ENCODE measurements at places on chromosomes 13 and 19.

- no peak for DNase-seq
Observed at GRCh38 chr19:35777086-35777841, 1.9 kb downstream of the ARHGAP33 start.

DNA sequence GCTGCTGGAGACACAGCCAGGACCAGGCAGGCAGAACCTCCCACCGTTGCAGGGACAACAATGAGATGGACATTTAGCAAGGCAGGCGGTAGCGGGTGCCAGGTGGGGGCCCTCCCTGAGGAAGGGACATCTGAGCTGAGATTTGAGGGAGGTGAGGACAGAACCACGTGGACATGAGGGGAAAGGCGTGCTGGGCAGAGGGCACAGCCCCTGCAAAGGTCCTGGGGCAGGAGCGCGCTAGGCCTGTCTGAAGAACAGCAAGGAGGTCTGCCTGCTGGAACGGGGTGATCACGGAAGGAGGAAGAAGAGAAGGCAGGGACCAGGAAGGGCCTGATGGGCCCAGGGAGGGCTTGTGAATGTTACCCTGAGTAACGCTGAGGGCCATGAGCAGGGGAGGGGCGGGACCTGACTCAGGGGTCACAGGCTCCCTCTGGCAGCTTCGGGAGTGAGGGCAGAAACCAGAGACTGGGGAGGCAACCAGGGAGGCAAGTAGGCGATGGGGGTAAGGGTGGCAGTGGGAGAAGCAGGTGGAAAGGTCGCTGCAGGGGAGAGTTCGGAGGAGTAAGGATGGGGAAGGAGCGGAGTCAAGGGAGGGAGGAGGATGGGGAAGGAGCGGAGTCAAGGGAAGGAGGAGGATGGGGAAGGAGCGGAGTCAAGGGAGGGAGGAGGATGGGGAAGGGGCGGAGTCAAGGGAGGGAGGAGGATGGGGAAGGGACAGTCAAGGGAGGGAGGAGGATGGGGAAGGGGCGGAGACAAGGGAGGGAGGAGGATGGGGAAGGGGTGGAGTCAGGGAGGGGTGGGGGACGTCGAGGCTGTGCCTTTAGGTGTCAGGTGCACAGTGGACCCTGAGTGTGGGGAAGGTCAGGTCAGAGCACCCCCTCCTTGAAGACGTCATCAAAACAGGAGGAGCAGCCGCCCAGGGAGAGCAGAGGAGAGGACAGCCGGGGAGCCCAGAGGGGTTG is 15.7 kb upstream of the B3GNT3 start:
- peak; percentile 76 for DNase-seq

GRCh38 chr19:49331616-49332055 is 3.6 kb upstream of the CD37 start:
- DNase-seq = peak; percentile 60

GRCh38 chr19:41376998-41377365 is 649 bp downstream of the TMEM91 start:
- DNase-seq = no peak

- no peak for DNase-seq
Observed at GRCh38 chr13:24027494-24027893, 130.2 kb upstream of the C1QTNF9B start.

DNA sequence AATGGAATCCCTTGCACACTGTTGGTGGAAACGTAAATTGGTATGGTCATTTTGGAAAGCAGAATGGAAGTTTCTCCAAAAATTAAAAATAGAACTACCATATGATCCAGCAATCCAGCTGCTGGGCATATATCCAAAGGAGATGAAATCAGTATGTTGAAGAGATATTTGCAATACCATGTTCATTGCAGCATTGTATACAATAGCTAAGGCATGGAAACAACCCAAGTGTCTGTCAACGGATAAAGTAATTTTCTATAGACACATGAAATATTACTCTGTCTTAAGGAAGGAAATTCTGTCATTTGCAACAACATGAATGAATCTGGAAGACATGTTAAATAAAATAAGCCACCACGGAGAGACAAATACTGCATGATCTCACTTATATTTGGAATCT is 124.7 kb downstream of the GPC5 start:
- no peak for DNase-seq

GRCh38 chr13:34257966-34258365 is 440.0 kb downstream of the RFC3 start:
- no peak for DNase-seq

DNA sequence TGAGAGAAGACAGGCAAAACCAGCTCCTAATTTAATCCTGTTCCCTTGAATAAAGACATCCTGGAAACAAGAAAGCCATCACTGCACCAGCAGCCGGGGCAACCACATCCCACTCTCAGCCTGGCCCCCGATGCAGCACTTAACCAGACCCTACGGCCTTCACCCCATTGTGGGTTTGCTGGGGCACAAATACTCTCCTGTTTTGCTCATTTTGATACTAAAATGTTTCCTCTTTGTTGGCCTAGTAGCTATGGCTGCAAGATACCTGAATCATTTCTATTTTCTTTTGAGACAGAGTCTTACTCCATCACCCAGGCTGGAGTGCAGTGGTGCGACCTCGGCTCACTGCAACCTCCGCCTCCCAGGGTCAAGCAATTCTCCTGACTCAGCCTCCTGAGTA is 28.4 kb downstream of the ANKRD27 start:
- no peak for DNase-seq

DNA sequence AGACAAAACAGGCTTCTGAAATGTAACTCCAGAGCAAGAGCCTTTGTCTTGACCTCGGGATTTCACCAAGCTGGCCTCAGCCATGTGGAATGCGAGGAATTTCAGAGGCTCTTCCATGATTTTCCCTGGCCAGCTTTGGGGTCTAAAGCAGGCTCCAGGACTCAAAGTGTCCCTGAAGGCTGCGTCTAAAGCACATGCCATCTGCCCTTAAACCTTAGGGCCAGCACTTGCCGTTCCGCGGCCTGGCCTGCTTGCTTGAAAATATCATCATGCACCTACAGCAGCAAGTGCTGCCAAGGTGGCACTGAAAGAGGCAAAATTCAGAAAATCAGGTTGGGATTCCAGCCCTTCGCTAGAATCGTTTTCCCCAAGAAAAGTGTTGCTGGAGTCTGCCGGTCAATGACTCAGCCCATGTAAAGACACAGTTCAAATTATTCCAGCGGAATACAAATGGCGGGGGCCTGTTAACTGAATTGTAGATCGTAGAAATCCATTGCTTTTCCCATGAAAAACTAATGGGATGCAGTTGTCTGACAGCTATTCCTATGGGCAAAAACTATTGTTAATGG is 105.7 kb upstream of the RAP2A start:
- no peak for DNase-seq

DNA sequence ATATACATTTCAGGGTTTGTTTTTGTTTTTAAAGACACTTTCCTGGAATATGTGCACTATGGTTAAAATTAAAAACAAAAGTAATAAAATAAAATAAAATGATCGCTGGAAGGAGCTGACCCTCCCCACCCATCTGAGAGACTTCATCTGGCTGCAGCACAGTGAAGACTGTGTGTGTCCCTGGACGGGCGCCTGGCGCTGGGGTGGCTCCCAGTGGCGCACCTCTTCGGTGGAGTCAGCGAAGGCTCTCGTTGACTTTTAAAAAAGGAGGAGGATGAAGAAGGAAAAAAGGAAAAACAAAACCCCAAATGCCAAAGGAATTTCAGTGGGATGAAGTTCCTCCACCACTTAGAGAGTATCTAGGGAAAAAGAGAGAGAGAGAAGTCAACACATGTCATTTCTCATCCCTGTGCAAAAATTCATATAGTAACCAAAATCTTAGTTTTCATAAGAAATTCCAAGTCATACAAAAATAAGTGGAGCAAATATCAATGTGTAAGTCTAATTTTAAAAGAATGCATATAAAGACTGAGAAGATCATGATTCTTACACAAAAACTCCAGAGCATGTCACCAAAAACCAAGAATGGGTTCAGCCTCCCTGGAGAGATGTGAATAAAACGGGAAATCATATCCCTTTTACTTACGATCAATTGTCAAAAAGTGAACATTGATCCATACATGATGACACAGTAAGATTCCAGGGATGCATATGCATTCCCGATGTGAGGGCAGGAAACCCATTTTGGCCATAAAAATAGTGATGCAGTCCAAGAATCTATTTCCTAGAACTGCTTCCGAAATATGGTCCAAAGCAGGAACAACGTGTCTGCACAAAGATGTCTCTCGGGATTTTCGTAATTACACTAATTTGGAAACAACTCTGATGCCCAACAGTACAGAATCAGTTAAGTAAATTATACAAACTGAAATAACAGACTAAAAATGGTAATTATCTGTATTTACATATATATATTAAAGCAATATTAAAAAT is 123.8 kb downstream of the STK24 start:
- no peak for DNase-seq

GRCh38 chr19:34313188-34313587 is 51.8 kb upstream of the GPI start:
- peak; percentile 72 for DNase-seq

DNA sequence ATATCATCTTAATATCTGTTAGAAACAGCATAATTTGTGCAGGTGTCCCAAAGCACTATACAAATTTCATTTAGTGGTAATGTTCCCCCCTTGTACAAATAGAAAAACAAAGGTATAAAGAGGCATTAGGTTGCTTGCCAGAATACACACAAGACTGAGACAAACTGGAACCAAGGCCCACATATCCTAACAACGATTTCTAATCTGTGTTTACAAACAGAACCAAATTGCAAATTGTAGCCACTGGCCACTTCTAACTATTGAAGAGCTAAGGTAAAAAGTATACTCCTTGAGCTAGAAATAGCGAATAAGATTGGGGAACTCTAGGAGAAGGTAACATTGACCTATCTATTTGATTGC is 526.1 kb downstream of the KLF12 start:
- no peak for DNase-seq

DNA sequence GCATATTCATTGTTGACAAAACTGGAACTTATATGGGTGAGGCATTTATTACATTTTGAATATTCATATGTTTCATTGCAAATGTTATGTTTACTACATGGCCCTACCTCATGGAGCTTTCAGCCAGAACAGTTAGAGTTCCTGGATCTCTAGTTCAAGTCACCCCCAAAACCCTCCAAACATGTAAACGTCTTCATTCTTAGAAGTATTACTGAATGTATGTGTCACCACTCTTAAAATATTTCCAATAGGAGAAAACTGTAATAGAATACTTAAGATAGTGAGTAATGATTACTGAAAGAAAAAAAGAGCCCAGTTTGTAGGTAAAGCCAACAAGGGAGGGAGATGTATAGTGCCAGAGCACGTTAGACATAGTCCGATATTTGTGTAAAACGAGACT is 23.5 kb downstream of the URI1 start:
- no peak for DNase-seq

DNA sequence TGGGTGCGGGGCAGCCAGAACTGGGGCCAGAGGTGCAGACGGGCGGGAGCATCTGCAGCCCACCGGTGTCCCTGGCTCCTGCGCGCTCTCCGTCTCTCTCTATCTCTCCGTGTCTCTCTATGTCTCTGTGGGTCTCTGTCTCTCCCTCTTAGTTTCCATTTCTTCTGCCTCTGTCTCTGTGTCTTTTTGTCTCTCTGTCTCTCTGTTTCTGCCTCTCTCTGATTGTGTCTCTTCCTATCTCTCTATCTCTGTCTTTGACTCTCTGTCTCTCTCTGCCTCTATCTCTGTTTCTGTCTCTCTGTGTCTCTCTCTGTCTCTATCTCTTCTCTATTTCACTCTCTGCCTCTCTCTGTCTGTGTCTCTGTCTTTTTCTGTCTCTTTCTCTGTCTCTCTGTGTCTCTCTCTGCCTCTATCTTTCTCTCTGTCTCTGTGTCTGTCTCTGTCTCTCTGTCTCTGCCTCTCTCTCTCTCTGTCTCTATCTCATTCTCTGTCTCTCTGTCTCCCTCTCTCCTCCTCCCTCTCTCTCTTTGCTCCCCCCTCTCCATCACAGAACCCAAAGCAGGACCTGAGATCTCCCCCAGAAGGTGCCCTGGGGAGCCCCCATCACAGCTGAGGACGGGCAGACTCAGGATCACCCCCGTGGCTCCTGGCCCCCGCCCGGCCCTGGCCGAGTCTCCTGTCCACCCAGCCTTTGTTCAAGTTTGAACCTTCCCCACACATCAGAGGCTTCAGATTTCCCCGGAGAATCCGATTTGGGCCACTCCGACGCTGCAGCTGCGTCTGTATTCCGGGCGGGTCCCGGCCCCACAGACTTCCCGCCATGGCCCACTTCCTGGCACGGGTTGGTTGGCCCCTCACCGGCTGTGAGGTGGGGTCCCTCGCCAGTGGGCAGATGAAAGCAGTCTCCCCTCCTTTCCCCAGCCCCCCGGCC is 48.6 kb upstream of the TCF3 start:
- DNase-seq = no peak

Measured in colonic mucosa (tissue), 4 donors.